ENCODE measurements at places on chromosomes 11 and 22.

GRCh38 chr11:115580927-115581680 lies 76.9 kb upstream of the CADM1 start:
- DNase-seq: no peak

- DNase-seq: no peak
Measured at GRCh38 chr11:30560206-30561106, 25.7 kb downstream of the MPPED2 start.

DNA sequence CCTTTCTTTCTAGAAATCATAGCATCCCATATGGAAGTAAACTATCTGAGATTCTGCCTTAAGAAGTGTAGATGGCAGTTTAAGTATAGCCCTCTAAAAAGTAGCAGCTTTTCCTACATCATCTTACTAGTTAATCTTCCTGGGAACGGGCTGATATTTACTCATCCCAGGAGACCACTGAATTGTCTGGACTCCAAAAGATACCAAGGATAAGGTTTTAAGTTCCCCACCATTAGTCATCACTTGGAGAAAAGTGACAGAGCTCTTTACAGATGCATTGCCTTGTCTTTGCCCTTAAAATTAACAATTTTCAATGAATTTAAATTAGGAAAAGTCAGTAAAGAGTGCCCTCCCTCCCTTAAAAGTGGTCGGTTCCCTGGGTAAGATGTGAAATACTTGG lies 129.5 kb downstream of the MAML2 start:
- DNase-seq: no peak

GRCh38 chr22:38504731-38505540 lies 1.2 kb downstream of the DDX17 start:
- no peak for DNase-seq

DNA sequence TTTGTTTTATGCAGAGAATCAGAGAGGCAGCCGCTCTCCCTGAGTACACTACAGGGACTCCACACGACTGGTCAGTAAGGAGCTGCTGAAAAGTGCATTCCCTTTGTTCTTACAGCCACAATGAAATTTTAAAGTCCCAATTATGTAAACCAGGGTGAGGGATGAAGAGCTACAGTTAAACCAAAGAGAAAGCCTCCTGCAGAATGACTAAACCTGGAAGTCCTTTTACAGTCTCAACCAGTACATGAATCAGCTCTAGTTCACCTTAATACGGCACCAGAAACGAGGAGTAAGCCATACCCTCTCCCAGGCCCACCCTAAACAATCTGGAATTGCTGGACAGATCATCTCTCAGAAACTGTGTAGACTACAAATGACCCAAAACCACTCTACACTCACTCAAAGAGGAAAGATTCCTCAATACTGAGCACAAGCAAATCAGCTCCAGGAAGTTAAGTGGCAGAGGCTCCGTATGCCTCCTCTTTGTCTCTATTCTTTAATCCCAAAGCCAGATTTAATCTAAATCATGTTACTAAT lies 113.1 kb downstream of the RBFOX2 start:
- DNase-seq: peak; percentile 49

DNA sequence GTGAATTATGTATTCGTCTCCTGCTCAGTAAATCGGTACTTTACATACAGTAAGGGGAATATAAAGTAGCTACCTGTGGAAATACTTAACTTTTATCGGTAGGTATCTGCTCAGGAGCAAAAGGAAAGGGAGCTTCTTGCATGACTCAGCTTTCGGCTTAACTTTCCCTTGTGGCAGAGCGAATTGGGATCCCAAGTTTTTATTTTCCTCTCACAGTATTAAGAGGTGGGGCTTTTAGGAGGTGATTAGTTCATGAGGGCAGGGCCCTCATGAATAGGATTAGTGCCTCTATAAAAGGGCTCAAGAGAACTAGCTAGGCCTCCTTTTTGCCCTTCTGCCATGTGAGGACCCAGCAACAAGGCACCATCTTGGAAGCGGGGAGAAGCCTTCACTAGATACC lies 18.7 kb downstream of the RCN1 start:
- DNase-seq: no peak

GRCh38 chr22:47432683-47433082 lies 670.2 kb downstream of the TBC1D22A start:
- no peak for DNase-seq

DNA sequence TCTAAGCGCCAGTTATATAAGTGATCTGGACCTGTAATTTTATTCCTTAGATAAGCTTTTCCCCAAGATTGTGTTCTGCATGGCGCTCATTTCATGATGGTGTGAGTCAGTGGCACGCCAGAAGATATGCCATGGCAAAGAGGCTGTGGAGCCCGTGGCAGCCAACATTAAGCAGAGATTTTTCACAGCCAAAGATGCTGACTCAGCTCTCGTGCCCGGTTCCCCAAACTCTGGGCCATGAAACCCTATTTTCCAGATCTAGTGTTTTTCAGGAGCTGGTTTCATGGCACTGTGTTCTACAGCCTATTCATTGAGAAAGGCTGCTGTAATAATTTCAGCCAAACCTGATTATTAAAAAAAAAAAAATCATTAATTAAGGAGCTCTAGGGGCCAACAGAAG lies 15.4 kb upstream of the LINC01488 start:
- no peak for DNase-seq

- DNase-seq: peak; percentile 87
Measured at GRCh38 chr11:17760102-17761029, 25.8 kb downstream of the KCNC1 start.

DNA sequence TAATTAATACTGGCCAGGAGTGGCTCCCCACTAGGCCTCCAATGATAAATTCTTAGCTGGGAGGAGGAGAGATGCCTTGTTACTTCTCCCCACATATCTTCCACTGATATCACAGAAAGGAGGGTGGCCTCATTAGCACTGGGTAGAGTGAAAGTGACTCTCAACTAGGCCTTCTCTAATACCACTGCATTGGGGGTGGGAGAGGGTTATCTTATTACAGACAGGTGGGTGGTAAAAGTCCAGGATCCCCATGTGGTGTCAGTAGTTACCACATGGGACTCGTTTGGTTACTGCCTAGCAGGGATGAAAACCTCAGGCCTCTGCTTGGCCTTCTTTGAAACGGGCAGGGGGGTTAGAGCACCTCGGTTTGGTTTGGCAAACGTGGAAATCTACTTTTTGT lies 167.3 kb downstream of the UVRAG start:
- DNase-seq: no peak

DNA sequence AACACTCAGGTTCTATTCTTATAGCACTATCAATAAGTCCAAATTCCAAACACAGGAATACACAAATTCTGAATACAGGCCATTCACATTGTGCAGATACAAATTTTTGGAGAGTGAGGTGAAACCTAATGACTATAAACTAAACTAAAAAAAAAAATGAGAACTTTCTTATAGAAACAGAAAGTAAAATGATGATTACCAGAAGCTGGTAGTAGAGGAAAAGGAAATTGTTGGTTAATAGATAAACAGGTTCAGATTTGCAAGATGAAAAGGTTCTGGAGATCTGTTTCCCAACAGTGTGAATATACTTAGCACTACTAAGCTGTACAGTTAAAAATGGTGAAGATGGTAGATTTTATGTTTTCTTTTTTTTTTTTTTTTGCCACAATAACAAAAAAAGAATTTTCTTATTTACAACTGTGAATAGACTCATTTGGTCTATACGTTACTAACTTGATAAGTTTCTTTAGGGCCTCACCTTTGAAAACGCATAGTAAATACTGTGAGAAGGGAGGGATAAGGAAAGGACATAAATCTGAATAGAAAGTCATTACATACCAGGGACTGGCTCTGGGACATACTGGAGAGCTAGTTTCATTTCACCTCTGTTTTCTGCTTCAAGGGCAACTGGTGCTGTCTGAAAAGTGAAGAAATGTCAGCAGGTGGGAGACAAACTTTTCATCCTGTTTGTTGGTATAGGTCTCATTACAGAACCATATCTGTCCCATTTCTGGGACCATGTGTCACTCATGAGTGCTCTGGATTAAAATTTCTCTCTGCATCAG lies 14.2 kb upstream of the CCDC89 start:
- no peak for DNase-seq

- no peak for DNase-seq
Measured at GRCh38 chr22:25814685-25815084, 72.7 kb downstream of the MYO18B start.

- no peak for DNase-seq
Measured at GRCh38 chr11:64661146-64661545, 61.9 kb downstream of the NRXN2 start.

DNA sequence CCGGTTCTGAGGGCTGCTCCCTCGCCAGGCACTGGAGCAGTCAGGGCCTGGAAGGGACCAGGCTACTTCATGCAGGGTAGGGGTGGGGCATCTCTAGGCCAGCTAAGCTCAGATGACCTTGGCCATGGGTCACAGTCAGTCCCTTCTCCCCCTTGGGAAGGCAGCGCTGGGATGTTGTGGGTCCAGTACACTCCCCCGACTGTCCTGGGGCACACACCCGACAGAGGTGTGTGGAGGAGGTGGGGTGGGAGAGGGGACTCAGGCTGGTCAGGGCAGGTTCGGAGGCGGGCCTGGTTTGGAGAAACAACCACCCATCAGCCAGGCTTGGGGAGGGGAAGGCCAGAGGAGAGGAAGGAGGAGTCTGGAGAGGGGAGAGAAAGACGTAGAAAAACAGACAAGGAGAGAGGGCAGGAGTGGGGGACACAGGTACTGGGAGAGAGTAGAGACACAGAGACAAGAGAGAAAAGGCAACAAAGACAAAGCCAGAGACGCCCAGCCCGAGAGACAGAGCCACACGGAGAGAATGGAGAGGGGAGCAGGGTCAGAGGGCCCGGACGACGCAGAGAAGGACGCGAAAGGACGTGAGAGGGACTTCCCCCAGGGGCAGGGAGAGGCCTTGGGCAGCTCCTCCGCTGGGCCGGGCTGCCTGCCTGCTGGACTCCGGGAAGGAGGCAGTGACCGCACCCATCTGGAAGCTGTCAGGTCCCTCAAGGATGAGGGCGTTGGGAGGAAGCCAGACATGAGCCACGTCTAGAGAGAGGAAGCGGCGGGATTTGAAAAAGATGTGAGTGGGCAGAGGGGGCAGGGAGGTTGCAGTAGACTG lies 30.6 kb upstream of the TSKU start:
- DNase-seq: no peak

GRCh38 chr11:91688672-91689071 lies 535.9 kb upstream of the FAT3 start:
- DNase-seq: no peak

DNA sequence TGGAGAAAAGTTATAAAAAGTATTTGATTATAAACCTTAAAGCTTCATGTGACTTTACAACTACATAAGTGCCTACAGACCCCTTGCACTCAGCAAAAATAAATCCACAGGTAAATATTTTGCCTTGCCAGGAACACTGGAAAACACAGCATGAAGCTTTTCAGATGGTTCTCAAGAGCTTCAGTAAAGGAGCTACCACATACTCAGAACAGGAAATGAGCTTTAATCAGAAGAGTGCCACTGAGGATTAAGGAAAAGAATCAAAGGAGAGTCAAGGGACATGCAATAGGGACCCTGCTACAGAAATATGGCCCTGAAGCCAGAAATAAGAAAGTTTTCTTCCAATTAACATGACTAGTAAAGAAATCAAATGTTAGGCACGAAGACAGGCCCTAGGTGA lies 1.2 kb downstream of the CASP1 start:
- no peak for DNase-seq

DNA sequence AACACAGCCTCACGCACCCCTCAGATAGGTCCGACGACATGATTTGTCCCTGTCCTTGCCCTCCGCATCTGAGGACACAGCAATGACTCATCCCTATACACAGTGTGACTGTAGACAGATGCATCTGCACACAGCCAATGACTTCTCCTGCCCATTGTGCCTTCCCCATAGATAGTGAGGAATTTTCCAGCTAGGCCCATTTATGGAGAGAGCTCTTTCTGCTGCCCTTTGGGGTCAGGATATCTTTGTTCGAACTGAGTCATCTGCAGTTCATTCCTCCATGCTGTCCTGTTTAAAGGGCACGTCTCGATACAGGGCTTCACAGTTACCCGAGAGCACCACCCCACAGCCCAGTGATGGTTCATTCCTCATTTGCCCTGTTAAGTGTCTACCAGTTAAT lies 96.7 kb downstream of the LARGE1 start:
- no peak for DNase-seq

GRCh38 chr22:33853200-33854097 lies 66.8 kb downstream of the LARGE1 start:
- DNase-seq: no peak

DNA sequence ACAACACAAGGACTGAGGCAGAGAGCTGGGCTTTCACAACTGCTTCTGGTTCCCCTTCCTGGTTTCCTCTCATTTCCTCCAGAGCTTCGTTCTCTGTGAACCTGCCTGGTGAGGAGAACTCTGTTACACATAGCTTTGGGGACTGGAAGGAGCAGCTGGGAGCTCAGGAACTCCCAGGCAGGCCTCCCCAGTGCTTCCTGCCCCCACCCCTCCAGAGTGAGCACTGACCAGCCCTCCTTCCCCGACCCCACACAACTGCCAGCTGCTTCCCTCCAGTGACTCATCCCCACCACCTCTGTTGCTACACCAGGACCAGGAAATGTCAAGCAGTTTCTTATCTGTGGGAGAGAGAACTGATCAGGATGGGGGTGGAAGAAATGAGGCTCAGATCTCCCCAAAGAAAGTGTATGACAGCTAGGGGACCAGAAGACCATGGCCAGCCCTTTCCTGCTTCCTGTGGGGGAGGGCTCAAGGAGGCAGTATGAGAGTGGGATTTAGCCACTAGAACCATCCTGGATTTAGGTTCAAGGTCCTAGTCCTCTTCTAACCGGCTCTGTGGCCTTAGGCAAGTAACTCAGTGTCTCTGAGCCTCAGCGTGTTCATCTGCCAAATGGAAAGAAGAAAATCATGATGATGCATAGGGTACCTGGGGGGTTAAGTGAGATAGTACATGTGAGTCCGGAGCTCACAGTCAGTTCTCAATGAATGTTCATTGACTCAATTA lies 4.5 kb upstream of the TP53I11 start:
- DNase-seq: no peak

GRCh38 chr11:78949976-78950690 lies 375.5 kb upstream of the NARS2 start:
- no peak for DNase-seq

GRCh38 chr11:96185220-96185768 lies 157.7 kb downstream of the MAML2 start:
- DNase-seq: no peak

Data from G401 (cell line).